ENCODE measurements at places on chromosomes 7 and 10.

- DNase-seq: no peak
These were observed 177.1 kb downstream of the CDK14 start for GRCh38 chr7:90773269-90773668.

DNA sequence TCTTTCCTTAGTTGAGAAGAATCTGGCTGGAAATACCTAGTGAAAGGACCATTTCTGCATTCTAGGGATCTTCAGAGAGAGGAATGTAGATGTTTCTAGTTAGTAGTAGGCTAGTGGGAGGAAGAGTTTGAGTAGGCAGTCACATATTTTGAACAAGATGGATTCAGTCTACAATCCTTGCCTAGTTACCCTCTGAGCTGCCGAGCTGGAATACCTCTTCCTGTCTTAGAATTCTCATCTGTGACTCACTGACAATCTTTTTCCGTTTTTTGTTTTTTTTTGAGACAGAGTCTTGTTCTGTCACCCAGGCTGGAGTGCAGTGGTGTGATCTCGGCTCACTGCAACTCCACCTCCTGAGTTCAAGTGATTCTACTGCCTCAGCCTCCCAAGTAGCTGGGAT lies 30.7 kb upstream of the PLPP4 start:
- DNase-seq: peak; percentile 37

DNA sequence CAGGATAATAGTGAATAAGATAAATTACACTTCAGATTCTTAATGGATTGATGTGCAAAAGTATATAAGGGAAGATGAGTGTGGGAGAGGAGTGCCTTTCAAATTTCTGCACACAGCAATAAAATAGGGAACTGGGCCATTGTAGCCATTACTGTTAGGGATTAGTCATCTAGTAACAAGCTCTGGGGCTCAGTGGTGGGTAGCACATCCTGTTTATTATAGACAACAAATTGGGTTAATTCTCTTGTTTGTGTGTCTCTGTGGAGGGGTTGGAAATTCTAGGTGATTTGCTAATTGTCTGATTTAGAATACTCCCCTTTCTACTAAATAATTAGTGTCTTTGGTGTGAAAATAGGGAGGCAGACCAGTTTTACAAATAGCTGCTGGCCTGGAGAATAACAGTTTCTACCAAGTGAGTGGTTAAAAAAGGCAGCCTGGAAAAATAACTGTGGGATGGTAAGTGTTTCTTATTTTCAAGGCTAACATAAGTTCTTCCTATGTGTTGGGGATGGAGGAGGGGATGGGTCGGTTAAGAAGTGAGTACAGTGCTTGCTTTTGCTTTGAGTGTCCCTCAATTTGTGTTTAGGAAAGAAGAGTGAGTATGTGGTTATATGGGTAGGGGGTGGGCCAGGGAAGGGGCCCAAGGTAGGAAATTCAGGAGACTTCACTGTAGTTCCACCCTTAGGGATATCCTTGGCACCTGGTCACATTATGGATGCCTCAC lies 43.3 kb upstream of the TMEM248 start:
- peak; percentile 10 for DNase-seq

DNA sequence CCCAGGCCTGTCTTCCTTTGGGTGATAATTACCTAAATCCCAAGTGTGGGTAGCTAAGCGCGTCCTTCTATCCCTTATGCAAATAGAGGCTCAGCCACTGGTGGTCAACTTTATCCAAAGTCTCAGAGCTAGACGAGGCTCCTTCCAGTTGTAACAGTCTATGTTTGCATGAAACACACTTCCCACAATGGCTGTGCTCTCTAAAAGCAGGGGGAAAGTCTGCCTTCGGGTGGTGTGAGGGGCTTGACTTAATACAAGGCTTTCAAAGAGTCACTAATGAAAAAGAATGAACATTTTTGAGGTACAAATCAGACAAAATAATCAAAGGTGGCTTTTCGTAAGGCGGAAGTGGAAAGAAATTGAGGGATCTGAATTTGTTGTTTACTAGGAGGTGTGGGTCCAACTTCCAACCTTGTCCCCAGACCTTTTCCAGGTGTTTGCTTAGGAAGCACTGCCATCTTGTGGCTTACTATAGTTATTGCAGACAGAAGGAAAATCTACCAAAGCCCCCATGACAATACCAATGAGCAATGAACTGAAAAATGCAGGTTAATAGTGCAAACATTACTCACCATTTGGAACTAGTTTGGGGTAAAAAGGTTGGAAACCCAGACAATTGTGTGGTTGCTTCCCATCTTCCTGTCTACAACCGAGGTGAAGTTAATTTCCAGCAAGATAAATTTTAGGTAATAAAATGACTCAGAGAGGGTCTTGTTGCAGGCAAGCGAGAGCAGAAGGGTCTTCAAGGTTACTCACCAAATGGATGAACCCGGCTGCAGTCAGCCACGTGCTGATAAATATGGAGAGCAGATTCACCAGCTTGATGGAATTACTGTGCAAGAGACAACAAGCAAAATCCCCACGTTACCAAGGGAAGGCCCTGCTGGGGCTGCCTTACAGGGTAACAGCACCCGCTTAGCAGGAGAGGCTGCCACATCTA lies 525.7 kb downstream of the KCNMA1 start:
- DNase-seq: peak; percentile 89
